ENCODE measurements at places on chromosomes 3 and 15.

- peak; percentile 34 for DNase-seq
Measured at GRCh38 chr15:77107531-77108355, 36.8 kb upstream of the TSPAN3 start.

GRCh38 chr3:113232342-113232741, 21.0 kb downstream of the BOC start:
- no peak for DNase-seq

GRCh38 chr3:112635674-112636073, 5.3 kb downstream of the CCDC80 start:
- no peak for DNase-seq

DNA sequence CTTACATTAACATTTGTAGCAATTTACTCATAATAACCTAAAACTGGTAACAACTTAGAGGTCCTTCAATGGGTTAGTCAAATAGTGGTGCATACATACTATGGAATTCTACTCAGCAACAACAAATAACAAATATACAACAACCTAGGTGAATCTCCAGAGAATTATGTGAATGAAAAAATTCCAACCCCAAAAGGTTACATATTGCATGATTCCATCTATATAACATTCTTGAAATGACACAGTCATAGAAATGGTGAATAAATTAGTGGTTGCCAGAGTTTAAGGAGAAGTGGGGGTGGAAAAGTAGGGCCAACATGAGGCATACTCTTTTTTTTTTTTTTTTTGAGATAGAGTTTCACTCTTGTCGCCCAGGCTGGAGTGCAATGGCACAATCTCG, 12.7 kb upstream of the SNTN start:
- DNase-seq, result no peak

GRCh38 chr3:184562878-184563560, 1.4 kb downstream of the EPHB3 start:
- no peak for DNase-seq

DNA sequence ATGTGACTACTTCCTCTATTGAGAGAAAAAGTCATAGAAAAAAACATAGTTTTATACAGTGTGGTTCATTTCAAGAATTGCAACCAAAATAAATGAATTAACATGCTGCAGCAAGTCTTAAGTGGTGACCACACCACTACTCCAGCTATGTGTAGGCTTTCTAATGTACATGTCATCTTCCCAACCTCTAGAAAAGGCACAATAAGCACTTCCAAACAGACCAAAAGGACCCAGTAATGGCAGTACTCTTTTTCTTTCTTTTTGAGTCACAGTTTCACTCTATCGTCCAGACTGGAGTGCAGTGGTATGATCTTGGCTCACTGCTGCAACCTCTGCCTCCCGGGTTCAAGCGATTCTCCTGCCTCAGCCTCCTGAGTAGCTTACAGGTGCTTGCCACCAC, 219.3 kb upstream of the KBTBD8 start:
- no peak for DNase-seq

- DNase-seq, result no peak
Measured at GRCh38 chr15:25175789-25176615, 221.2 kb downstream of the SNRPN start.

- DNase-seq, result no peak
Measured at GRCh38 chr3:169722724-169723123, 42.1 kb downstream of the TERC start.

GRCh38 chr3:183975981-183976662, 41.6 kb downstream of the ABCC5 start:
- no peak for DNase-seq

DNA sequence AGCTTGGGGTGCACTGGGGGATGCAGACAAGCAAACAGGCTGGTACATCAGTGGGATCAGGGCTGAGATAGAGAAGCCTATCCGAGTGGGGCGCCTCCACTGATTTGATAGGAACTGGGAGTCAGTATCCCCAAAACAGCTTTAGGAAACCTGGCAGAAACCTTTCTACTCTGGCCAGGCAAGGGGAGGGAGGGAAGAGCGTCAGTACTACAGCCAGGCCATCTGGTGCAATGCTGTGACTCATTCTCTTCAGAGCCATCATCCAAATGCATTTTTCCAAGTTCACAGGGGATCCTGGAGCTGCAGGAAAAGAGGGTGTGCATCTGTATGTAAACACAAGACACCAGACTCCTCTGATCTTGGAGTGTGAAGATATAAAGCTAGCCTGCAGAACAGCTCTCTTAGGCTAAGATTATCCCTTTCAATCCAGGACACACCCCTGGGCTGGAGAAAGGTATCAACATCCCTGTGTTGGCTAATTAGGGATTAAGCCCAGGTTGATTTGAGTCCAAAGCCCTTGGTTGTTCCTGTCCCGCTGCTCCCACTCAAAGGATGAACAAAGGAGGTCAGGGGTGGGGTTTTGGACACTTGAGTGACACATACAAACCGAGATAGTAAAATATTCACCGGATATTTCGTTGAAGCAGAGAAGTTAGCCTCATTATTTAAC, 9.3 kb downstream of the GALNT15 start:
- no peak for DNase-seq

DNA sequence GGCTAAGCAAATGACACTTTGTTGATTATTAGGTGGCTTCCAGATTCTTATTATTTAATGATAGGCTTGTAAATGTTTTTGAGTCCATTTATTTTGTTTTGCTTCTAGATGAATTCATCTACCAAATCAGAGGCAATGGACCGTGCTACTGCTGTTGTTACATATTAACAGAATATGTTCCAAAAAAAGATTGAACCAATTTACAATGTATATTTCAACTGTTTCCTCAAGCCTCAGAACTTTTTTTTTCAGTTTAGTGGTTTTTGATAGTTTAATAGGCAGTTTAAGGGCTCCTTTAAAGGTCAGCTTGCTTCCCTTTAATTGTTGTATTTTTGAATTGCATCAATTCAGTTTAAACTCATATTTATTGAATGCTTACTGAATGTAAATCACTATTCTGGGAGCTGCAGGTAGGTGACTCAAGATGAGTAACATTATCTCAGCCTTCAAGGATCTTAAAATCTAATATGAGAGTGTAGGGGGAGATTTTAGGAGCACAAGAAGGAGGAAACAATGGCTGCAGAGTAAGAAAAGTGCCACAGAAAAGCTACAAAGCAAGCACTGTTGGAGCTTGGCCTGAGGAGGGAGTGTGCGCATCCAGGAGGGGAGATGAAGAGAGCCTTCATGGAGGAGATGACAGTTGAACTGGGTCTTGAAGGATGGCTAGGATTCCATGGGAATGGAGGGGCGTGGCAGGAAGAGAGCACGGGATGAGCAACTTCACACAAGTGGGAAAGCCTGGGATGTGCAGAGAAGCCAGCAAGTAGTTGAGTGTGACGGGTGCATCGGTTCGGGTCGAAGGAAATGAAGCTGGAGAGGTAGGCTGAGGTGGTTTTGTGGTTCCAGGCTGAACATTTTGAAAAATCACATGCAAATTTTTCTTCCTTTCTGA, 14.7 kb downstream of the MAP2K1 start:
- DNase-seq, result peak; percentile 11

- DNase-seq, result no peak
Measured at GRCh38 chr3:138694287-138695007, 85.9 kb downstream of the FAIM start.

- no peak for DNase-seq
Measured at GRCh38 chr3:27686642-27687041, 35.5 kb downstream of the EOMES start.

GRCh38 chr3:100590114-100590839, 19.1 kb upstream of the ADGRG7 start:
- DNase-seq, result peak; percentile 73

GRCh38 chr3:25884981-25885380, 95.1 kb downstream of the OXSM start:
- no peak for DNase-seq

- no peak for DNase-seq
Measured at GRCh38 chr3:55884066-55884465, 397.0 kb upstream of the WNT5A start.

DNA sequence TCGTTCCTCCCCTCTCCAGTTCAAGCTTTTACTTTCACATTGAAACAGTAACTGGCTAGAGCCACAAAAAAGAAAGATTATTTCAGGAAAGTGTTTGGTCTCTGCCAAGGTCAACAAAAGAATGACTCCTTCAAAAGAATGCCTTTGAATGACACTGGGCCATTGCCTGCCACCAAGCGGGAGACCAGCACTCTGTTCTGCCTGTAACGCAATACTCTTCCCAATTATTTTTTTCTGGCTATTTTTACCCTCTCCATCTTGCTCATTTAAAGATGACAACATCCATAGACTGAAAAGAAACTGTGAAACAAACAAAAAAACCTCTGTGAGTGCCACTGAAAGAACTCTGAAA, 37.3 kb downstream of the EHHADH start:
- DNase-seq, result no peak

GRCh38 chr15:36994790-36995189, 105.6 kb downstream of the MEIS2 start:
- no peak for DNase-seq

- no peak for DNase-seq
Measured at GRCh38 chr3:4113811-4114522, 189.2 kb upstream of the SETMAR start.

GRCh38 chr3:2714834-2715233, 395.3 kb downstream of the IL5RA start:
- no peak for DNase-seq

- DNase-seq, result no peak
Measured at GRCh38 chr15:80459380-80459779, 55.2 kb downstream of the ARNT2 start.

- DNase-seq, result no peak
Measured at GRCh38 chr3:58116985-58117384, 93.8 kb downstream of the DNASE1L3 start.

GRCh38 chr3:58009026-58009748, 965 bp downstream of the FLNB start:
- DNase-seq, result peak; percentile 35

GRCh38 chr3:40511031-40511718, 5.3 kb downstream of the ZNF620 start:
- no peak for DNase-seq

DNA sequence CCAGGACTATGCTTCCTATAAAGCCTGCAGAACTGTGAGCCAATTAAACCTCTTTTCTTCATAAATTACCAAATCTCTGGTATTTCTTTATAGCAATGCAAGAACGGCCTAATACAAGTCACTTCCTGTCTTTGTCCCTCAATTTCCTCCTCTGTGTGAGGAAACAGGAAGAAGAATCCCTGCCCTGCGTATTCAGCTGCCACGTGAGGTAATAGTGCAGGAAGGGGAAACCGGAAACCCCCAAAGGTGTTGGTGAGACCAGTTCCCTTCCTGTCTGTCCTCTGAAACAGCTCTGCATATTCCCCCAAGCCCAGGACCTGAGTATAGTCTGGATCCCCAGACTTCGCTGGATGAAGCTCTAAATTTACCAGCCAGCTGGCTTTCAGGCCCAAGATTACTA, 18.1 kb upstream of the PTPN23 start:
- peak; percentile 45 for DNase-seq

DNA sequence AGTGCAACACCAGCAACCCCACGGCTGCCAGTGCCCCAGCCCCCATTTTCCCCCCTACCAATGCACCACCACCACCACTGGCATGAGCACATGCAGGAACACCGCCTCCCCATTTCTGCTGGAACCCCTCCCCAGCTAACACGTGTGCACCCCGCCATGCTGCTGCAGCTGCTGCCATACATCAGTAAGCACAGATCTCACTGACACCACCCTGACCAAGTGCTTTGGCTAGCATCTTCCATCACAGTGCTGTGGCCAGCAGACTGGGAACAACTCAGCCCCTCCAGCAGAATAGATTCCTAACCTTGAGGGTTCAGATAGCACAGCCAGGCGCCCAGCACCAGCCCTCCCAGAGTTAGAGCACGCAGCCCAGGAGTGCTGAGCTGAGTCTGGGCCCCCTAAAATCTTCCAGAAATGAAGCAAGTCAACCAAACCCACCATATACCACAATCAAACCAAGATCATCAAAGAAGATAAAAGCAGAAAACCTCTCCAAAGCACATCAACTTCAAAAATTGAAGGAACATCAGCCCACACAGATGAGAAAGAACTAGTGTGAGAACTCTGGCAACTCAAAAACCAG, 81.2 kb upstream of the CDV3 start:
- DNase-seq, result no peak

- DNase-seq, result no peak
Measured at GRCh38 chr15:52378746-52379394, 83.3 kb upstream of the MYO5C start.

DNA sequence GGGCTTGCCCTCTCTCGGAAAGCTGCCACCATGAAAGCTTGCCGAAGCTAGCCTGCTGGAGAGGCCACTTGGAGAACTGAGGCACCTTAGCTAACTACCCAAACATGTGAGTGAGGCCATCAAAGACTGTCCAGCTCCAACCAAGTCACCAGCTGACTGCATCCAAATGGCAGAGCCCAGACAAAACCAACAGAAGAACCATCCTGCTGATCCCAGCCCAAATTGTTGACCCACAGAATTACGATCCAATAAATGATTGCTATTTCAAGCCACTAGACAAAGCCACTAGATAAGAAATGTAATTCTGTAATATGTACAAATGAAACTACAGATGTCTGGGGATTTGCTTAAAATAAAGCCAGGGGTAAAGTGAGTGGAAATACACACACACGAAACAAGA, 109.8 kb upstream of the TRPM1 start:
- no peak for DNase-seq

- DNase-seq, result no peak
Measured at GRCh38 chr3:125957674-125958510, 11.1 kb upstream of the ROPN1B start.

- no peak for DNase-seq
Measured at GRCh38 chr15:27036210-27036609, 65.2 kb downstream of the GABRG3 start.

Measured in CD4-positive, alpha-beta T cell treated with Interleukin-17A for 1 hour (primary cell).